ENCODE measurements at places on chromosomes 5 and 9. TPM values are rescaled to one million over a fixed set of nuclear protein-coding genes. Genes with fewer than 3 reads are reported as not detected.

Gene PLCXD3
- not detected for polyA plus RNA-seq

Gene PHF24
- not detected for polyA plus RNA-seq

Gene PCDHB10
- polyA plus RNA-seq = not detected

Gene GABBR2
- polyA plus RNA-seq = not detected

Gene ERP44
- polyA plus RNA-seq = 40.6 TPM

Gene MXD3
- 0.79 TPM for polyA plus RNA-seq

Gene POU5F2
- polyA plus RNA-seq = 0.02 TPM

Gene GZMA
- polyA plus RNA-seq = 1,138 TPM

Gene IQGAP2
- polyA plus RNA-seq = 70.5 TPM

Gene KCNT1
- polyA plus RNA-seq = 0.16 TPM

Gene C5orf24
- polyA plus RNA-seq = 10.5 TPM

Gene CARD9
- not detected for polyA plus RNA-seq

Gene ANKRD31
- 0.33 TPM for polyA plus RNA-seq

Gene ADAMTS2
- not detected for polyA plus RNA-seq

Measured in CD8-positive, alpha-beta memory T cell (primary cell).